Activated T-helper 1 cell treated with anti-CD3 and anti-CD28 coated beads, Interleukin-2, amount 50 U/mL, for 16 hours (primary cell): ENCODE measurements at places on chromosomes 11 and 22.

GRCh38 chr22:23693979-23694680 is 3.3 kb downstream of the RGL4 start:
- no peak for DNase-seq

- DNase-seq: no peak
Measured at GRCh38 chr22:19576460-19577421, 52.5 kb upstream of the CLDN5 start.

- no peak for DNase-seq
Measured at GRCh38 chr11:92272651-92273050, 48.0 kb downstream of the FAT3 start.

DNA sequence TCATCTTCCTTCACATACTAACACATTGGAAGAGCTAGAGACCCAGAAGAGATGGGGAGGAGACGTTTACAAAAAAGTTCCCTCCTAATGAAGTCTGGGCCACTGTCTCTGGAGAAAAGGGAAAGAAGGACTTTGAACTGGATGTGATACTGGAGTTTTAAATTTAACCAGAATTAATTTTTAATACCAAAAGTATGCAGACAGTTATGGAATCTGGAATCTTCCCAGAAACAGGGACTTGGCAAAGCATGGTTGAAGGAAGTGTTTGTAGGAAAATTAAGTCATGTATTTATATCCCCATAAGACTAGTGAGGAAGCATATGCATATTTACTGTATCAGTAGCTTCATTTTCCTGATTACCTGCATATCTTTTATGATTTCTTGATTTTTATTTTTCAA is 215.5 kb downstream of the TTC28 start:
- DNase-seq: no peak

DNA sequence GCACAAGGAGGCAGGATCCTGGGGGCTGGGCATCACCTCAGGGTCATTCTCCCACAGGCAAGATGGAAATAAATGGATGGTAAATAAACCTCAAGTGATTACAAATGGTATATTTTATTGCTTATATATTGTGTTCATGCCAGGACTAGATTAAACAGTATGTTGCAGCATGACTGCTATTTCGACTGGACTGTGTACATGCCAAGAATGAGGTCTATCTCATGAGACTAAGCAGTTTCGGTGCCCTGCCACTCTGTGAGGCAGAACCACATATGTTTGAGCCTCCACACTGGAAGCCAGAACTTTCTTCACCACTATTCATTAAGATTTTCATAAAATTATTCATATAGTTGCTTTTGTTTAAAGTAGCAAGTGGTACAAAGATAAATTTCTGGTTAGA is 140.2 kb downstream of the DDX10 start:
- no peak for DNase-seq

GRCh38 chr11:121455115-121455514 is 2.3 kb upstream of the SORL1-AS1 start:
- no peak for DNase-seq
